ENCODE measurements at places on chromosomes 3 and 15. TPM values are rescaled to one million over a fixed set of nuclear protein-coding genes. Genes with fewer than 3 reads are reported as not detected.
A peak's percentile ranks its signal among the peaks of the same experiment; 100 is the strongest.

DNA sequence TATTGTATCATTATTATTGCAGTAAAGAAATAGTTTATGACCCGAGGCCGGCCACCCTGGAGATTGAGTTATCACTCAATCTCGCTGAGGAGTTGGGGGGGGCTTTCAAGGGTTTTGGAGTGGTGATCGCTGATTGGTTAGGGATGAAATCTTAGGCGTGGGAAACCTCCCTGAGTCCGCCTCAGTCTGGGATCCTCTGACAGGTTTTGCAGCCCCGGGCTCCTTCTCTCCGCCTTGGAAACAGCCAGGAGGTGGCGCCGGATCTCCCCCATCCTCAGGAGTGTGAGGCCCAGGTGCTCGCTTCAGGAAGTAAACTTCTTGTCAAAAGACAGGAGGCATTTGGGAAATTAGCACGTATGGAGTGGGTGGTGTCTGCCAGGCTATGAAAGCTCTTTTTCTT is 41.1 kb upstream of the SEC61A1 start:
- H3K4me1 ChIP-seq, result no peaks in the 10 kb centered on the region
- no peak overlapping the region for H3K27ac ChIP-seq
- H3K36me3 ChIP-seq, result no peaks in the 10 kb centered on the region

DNA sequence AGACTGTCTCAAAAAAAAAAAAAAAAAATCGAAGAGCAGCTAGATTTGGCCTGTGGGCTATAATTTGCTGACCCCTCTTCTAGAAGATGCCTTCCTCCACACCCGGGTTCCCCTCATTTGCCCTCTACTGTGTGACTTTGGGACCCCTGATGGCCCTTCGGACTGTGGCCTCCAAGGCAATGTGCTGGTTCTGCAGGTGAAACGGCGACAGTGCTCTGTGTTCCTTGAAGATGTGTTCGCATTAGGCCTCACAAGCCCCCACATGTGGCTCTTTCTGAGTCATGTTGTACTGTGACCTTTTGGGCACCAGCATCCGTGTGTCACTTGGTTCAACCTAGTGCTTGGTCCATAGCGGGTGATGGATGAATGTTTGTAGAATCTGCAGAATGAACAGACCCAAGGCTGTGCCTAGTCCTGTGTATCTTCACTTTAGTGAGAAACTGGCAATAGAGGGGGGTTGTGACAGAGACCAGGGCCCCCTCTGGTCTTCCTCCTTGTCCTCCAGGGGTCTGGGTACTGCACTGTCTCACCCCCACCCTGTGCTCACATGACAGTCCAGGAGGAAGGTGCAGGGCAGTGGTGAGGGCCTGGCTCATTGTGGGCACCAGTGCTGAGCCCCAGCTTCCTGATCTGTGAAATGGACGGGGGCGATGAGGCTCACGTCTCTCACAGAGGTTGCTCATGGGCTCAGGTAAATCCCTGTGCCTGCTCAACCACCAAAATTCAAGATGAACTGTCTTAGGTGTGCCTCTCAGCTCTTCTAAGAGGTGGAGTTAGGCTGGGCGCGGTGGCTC is 22.7 kb downstream of the GOLGA6L2 start:
- no peaks in the 10 kb centered on the region for H3K27me3 ChIP-seq
- no peak for DNase-seq
- H3K4me3 ChIP-seq, result no peak overlapping the region
- H3K4me1 ChIP-seq, result peaks cover 5% of the 10 kb centered on the region
- H3K27ac ChIP-seq, result no peak overlapping the region

GRCh38 chr15:63372018-63372705 is 9.5 kb downstream of the CA12 start:
- no peaks in the 10 kb centered on the region for H3K36me3 ChIP-seq
- peaks cover 23% of the 10 kb centered on the region for H3K4me1 ChIP-seq
- H3K27me3 ChIP-seq, result no peaks in the 10 kb centered on the region
- no peak overlapping the region for H3K4me3 ChIP-seq
- DNase-seq, result no peak

DNA sequence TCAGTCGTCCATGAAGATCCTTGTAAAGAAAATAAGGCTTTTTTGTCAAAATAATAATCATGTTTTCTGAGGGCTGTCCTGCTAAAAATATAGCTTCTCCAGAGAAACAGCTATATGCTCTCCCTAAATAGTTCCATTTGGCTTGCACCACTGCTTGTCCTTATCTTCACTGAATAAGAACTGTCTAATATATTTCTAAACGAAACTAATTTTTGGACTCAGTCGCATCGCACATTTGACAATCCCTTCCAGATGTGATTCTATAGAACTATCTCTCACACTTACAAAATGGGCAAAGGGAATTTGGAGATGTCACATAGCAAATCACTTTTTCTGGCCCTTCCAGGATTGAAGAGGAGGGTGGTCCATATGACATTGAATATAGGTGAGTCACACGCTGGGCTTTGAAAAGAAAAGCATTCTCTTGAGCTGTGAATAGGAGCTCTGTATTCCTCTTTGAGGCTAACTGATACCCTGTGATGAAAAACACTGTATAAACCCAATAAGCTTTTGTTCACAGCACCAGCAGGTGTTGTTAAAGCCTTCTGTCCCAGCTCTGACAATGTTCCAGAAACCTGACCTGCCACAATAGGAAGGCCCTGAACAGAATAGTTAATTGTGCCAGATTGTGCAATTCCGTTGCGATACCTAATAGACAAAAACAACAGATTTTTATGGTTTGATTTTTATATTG is 1144.2 kb downstream of the ROBO2 start:
- H3K4me1 ChIP-seq, result no peaks in the 10 kb centered on the region
- no peak overlapping the region for H3K4me3 ChIP-seq
- no peak overlapping the region for H3K27ac ChIP-seq
- no peaks in the 10 kb centered on the region for H3K27me3 ChIP-seq

GRCh38 chr15:43508421-43508820 is 9.0 kb upstream of the MAP1A start:
- no peaks in the 10 kb centered on the region for H3K36me3 ChIP-seq
- H3K27me3 ChIP-seq, result no peaks in the 10 kb centered on the region
- H3K4me1 ChIP-seq, result peaks cover 14% of the 10 kb centered on the region
- H3K4me3 ChIP-seq, result no peak overlapping the region

DNA sequence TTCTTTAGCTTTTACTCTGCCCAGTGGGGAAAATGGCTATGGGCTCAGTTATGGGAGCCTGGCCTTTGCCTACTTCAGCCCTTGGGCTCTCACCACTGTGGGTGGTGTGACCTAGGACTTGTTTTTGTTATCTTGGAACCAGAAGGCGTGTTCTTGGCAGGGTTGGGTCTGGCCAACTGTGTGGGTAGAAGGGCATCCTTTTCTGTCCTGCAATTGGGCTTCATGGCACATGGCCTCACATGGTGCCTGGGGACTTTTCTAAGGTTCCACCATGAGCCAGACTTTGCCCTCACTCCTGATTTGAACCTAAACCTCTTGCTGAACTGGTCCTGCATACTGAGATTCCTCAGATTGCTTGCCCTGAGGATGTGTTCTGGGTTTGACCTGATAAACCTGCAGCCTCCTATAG is 1.7 kb downstream of the GLYCTK start:
- no peak overlapping the region for H3K4me3 ChIP-seq
- H3K4me1 ChIP-seq, result peaks cover 25% of the 10 kb centered on the region
- no peaks in the 10 kb centered on the region for H3K27me3 ChIP-seq
- peaks cover 14% of the 10 kb centered on the region for H3K36me3 ChIP-seq

DNA sequence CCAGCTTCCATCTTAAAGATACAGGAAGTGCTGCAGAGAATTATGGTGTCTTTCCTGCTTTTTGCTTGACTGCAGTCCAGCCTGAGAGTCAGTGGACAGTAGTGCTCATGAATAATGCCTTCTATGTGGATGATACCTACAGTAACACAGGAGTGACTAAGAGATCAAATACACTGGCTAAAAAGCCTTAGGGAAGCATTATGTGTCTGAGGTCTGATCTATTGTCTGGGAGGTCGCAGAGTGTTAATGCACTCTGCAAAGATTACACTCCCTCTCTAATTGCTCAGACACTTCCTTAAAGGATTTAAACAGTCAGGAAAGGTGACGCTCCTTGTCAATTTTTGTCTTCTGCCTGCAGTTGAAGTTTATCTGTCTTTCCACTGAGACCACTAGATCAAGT is 183.6 kb downstream of the MCTP2 start:
- no peaks in the 10 kb centered on the region for H3K4me1 ChIP-seq
- DNase-seq, result no peak
- H3K27ac ChIP-seq, result no peak overlapping the region
- H3K4me3 ChIP-seq, result no peak overlapping the region
- no peaks in the 10 kb centered on the region for H3K27me3 ChIP-seq

GRCh38 chr15:68730471-68730919 is 90.2 kb downstream of the ANP32A start:
- H3K27ac ChIP-seq, result peak overlapping the region; percentile 82
- no peaks in the 10 kb centered on the region for H3K36me3 ChIP-seq
- no peak for DNase-seq
- H3K4me3 ChIP-seq, result no peak overlapping the region
- no peaks in the 10 kb centered on the region for H3K27me3 ChIP-seq

DNA sequence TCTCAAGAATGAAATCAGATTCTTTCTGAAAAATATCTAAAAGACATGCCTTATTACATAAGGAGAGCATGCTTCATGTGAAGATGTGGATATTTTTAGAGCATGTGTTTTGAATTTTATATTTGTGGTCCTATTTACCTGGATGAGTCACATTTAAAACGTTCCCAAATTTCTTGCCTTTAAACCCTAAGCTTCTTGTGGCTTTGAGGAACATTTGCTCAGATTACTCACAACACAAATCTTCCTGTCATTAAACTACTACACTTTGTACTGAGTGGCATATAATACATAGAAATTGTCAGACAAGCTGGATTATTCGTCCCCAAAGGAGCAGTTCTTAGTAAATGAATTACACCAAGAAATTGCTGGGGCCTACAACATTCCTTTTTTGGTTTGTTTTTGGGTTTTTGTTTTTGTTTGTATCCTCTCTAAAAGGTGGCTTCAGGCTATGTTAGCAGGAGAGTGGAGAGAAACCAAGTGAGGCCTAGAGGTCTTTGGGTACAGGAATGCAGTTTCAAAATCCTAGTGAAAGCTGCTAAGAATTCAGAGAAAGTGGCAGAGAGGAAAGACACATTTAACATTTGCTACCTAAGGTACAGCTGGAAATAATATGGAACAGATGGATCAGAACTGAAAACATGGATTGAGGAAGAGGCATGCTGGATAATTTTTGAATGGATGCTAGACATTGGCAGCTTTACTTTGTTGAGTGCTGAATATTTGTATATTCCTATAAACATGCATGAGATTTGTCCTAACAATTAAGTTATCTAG is 128.1 kb downstream of the RPL22L1 start:
- no peak overlapping the region for H3K27ac ChIP-seq
- H3K4me1 ChIP-seq, result no peaks in the 10 kb centered on the region
- no peak for DNase-seq
- H3K4me3 ChIP-seq, result no peak overlapping the region
- no peaks in the 10 kb centered on the region for H3K27me3 ChIP-seq

The HTR3E gene
- not detected for polyA plus RNA-seq

The ARHGEF26 gene
- polyA plus RNA-seq, result 2.3 TPM

The HYPK gene
- 23.0 TPM for polyA plus RNA-seq

The RPP25 gene
- polyA plus RNA-seq, result 4.6 TPM

The PTPRG gene
- 10.1 TPM for polyA plus RNA-seq

The LRRFIP2 gene
- 129 TPM for polyA plus RNA-seq

The DYNLT2B gene
- polyA plus RNA-seq, result 4.7 TPM

The HYAL3 gene
- polyA plus RNA-seq, result 2.8 TPM

The CDCP1 gene
- polyA plus RNA-seq, result 0.52 TPM

The ABHD2 gene
- 9.1 TPM for polyA plus RNA-seq
